Muscle of leg (tissue), 16 donors: ENCODE measurements at places on chromosomes 2 and 18.

DNA sequence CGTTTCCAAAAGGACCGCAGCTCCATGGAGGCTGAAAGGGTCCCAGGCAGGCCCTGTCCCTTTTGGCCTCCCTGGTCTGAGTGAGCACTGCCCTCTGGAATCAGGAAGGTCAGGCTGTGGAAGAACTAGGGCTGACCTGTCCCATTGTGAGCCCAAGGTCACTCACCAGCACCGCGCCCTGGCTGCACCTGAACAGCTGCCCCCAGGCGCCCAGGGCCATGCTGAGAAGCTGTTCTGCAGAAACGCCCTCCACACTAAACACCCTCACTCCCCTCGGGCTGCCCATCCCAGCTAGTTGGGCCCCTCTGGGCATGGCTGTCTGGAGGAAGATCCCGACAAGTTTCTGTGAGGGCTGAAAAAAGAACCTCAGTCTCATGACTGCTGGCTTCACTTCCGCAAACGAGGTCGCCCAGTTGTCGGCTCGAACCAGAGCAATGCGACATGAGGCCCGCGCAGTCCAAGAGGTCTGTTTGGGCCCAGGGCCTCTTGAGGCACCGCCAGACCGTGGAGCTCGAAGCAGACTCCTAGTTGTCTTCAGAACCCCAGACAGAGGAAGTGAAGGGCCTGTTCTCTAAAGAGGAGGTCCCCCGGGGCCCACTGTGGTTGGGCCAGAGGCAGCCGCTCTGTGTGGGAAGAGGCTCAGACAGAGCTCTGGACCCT is 64.4 kb downstream of the INPP5D start:
- peak; percentile 33 for DNase-seq

DNA sequence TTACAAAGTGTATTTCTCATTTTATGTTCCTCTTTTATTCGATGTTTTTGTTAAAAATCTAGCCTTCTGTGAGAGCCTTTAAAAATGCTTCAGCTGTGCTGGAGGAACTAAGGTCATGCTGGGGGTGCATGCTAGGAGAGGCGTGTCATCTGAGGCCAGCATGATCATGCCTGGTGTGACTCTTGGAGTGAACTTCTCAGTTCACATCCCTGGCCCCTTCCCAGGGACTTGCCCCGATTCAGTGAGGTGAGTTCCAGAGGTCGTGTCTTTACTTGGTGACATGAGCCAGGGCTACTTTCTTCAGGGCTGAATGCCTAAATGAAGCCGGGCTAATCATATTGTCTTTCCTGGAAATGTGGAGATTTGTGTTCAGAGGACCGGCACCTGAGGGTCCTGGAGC is 264.9 kb downstream of the MREG start:
- peak; percentile 76 for DNase-seq

DNA sequence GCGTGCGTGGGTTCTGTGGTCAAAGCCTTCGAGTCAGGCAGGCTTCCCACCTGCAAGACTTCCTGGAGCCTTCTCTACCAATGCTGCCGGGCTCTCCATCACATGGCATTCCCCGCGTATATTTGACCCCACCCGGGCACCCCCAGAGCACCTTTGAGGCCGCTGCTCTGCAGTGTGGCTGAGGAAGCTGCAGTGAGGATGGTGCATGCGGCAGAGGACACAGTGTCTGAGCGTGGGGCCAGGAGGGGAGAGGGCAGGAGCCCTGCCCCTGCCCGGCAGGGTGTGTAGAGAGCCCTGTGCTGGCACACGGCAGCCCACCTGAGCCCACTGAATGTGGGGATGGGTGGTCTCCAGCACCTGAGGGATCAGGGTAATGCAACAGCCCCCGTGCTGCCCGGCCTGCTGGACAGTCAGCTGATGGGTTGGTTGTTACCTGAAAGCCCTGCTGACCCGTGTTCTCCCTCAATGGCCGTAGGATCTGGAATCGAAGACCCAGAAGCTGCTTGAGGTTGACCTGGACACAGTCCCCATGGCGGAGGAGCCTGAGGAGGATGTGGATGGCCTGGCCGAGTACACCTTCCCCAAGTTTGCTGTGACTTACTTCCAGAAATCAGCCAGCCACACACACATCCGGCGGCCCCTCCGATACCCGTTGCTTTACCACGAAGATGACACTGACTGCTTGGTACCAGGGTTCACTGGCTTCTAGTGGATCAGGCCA is 36.8 kb upstream of the GPR17 start:
- DNase-seq = no peak

DNA sequence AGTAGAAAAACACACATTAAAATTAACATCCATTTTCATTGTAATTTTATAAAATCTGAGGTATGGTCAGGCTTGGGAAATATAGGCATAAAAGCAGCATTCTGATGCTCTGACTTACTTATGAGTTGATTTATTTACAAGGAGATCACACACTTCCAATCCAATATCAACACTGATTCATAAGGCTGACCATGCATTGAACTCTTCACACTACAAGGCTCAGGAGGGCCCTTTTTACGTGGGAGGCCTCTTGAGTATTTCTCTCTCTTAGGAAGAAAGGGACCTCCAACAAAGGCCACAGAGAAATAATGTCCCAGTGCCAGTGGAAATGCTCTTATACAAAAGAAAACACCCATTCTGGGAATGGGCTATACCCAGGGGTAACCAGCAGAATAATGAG is 222.8 kb downstream of the NAPG start:
- DNase-seq = no peak

GRCh38 chr18:79343567-79344207 is 52.0 kb upstream of the NFATC1 start:
- no peak for DNase-seq

DNA sequence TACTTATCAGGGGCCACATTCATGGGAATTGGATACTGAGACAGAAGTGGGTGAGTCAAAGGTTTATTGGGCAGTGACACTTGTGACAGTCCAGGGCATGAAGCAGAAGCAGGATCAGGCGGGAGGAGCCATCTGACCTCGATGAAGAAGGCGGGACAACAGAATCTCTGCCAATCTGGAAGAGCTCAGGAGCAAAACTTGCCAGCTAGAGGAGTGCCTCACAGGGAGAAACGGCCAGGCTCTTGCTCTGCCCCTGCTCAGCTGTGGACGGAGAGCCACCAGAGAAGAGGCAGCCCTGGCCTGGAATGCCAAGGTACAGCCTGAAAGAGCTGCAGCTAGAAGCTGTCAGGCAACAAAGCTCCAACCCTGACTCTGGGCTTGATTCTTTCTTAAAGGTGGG is 16.9 kb downstream of the DAW1 start:
- DNase-seq = no peak

- peak; percentile 58 for DNase-seq
Measured at GRCh38 chr2:200253639-200254038, 52.9 kb upstream of the SPATS2L start.

DNA sequence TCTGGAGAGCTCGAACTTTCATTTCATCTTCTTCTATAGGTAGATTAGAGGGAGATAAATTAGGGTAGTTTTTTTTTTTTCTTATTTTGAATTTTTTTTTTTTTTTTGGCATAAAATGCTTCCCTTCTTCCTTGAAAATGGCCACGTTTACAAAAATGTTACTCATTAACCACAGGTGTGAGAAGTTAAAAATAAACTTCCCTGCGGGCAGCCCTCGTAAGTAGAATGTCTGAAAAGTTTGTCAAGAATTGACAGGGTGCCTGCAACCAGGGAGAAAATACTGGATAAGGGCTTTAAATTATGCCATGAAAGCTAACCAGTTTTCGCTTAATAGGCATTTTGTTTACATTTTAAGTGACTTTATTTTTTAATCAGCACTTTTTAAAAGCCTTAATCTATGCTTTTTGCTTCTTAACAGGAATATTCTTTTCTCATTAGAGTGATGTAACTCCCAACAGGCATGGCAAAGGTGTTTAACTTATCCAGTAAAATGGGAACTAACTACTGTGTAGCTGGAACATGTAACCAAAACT is 4.2 kb upstream of the FN1 start:
- DNase-seq = no peak

- peak; percentile 37 for DNase-seq
Measured at GRCh38 chr2:196234672-196235071, 63.3 kb upstream of the STK17B start.

DNA sequence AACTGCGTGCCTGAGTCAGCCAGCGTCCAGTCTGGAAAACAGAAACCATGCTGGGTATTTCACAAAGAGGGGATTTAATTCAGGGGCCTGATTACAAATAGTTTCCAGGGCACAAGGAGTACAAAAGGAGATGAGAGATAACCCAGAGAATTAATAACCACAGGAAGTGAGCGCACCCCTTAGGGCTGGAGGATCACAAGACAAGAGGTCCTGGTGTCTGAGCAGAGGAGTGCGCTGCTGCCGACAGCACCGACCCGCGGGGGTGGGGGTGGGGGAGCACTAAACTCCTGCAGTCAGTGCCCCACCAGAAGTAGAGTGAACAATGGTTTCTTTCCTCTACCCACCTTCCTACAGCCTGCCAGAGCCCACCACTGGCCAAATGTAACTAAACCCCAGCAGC is 20.8 kb upstream of the MAL start:
- no peak for DNase-seq

GRCh38 chr2:157748371-157749142 is 119.9 kb upstream of the ACVR1C start:
- peak; percentile 17 for DNase-seq

- peak; percentile 69 for DNase-seq
Measured at GRCh38 chr2:177551989-177552421, 159.4 kb downstream of the AGPS start.

- peak; percentile 87 for DNase-seq
Measured at GRCh38 chr18:79856119-79857007, 58.6 kb downstream of the KCNG2 start.

DNA sequence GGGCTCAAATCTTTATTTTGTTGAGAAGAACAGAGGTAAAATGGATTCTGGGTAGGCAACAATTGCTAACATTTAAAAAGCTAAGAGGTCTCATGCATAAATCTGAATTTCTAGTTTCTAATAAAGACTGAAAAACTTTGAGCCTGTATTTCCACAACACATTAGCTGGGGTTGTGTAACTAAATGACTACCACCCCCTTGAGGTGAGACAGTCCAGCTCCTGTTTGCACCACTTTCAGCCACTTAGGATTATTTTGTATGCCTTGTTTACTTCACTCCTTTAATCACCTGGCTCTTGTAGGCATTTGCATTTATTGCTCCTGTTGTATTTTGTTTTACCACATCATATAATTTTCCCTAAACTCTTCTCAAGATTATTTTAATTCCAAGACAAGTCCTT is 376.6 kb downstream of the PTH2R start:
- DNase-seq = no peak

DNA sequence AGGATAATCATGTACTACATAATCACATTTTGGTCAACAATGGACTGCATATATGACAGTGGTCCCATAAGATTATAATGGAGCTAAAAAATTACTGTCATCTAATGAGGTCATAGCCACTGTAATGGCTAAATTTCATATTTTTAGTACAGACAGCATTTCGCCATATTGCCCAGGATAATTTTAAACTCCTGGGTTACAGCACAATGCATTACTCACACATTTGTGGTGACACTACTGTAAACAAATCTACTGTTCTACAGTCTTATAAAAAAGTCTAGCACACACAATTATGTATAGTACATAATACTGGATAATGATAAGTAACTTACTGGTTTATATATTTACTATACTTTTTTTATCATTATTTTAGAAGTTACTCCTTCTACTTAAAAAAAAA is 12.8 kb downstream of the EIF2AK2 start:
- DNase-seq = no peak

DNA sequence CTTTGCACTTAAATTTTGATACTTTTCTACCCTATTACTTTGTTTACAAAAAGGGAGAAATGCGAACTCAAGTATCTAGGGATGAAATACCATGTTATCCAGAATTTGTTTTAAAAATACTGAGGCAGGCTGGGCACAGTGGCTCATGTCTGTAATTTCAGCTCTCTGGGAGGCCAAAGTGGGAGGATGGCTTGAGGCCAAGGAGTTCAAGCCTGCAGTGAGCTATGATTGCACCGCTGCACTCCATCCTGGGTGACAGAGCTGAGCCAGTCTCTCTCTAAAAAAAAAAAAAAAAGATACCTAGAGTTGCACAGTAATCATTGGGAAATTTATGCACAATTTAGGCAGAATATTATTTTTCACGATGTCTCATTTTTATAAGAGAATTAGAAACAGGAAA is 12.4 kb upstream of the VAPA start:
- no peak for DNase-seq

- peak; percentile 18 for DNase-seq
Measured at GRCh38 chr18:56661360-56662062, 10.4 kb downstream of the WDR7 start.

DNA sequence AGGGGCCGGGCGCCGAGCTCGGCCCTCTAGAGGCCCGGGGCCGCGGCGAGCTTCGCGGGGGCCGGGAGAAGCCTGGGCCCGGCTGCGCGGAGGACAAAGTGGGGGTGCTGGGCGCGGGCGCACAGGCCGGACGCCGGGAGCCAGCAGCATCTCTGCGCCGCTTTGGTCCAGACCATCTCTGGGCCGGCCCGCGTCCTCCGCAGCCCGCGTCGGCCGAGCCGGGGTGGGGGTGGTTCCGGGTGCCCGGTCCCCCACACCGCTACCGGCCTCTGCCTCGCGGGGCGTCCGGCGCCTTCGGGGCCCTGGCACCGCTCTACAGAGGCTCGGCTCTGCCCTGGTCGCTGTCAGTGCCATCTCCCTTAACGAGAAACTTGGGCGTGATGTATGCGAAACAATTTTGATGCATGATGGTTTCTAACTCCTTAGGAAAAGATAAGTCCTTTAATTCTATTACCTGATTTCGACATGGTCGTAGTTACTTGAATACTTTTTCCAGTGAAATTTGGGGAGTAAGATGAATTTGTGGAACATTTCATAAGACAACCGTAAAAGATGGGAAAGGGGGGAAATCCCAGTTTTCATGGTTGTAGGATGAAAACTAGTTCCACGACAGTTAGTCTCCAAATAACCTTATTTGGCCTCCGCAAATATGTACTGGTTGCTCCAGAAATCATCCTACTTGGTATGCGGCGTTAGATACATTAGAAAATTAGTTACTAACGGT is 562 bp downstream of the TWSG1 start:
- no peak for DNase-seq

DNA sequence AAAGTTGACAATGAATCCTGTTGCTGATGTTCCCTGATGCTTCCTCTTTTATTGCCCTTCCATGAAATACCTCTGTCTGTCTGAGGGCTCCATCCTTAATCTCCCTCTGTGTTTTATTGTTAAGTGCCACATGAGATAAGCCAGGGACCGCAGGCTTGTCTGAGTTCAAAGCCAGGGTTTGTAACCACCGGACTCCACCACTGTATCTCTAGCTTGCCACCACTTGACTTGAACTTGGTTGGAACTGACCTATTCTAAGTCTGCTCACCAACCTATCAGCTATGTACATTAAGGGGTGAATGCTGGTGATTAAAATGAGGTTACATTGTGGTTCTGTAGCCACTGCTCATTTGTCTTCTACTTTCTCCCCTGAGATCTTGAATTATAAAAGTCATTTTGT is 328.5 kb upstream of the ZEB2 start:
- no peak for DNase-seq

DNA sequence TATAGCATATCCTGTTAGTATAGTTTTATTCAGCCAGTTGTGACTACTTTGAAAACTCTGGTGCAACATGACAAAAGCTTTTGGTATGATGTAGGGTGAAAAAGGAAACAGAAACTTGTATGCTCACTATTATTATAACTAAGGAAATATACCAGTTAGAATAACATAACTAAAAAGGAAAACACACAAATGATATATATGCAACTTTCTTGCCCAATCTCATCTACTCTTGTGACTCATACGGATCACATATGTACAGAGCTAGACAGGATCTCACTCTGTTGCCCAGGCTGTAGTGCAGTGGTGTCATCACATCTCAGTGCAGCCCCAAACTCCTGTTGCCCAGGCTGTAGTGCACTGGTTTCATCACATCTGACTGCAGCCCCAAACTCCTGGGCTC is 12.4 kb upstream of the TLK1 start:
- no peak for DNase-seq
